Muscle of arm (tissue), 14 donors: ENCODE measurements at places on chromosomes 2 and 18.

DNA sequence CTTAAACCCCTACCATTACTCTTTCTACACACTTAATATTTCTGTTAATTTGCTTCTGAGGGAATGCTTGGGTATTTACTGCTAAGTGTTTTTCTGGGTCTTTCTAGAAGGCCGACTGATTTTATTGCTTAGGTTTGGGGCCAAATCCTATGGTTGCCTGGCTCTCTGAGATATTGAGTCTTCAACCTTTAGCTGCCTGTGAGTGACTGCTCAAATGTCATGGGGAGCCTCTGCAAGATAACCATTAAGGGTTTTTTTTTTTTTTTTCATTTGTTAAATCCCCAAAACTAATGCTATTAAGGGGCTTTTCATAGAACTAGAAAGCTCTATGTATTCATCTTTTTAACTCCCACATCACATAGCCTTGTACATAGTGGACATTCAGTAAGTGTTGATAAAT is 5.0 kb downstream of the OSBPL6 start:
- no peak for DNase-seq

- DNase-seq, result no peak
Observed at GRCh38 chr2:26469092-26469710, 8.7 kb downstream of the OTOF start.

- no peak for DNase-seq
Observed at GRCh38 chr2:55585451-55586080, 31.9 kb downstream of the PPP4R3B start.

DNA sequence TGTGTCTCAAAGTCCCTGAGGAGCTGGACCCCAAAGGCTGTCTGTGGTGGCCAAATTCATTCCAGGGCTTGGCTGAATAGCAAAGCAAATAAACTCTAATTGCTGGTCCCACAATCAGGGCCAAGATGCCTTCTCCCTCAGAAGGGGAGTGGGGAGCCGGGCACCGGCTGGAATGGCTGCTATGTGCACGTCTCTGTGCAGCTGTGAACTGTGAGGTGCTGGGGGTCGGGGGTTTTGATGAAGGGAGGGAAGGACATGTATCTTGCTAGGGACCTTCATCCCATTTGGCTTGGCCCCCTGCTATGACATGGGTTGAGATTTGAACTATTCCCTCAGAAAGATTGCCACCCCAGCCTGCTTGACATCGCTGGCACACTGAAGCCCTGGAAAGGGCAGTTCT is 60.4 kb downstream of the CIB4 start:
- DNase-seq, result no peak

DNA sequence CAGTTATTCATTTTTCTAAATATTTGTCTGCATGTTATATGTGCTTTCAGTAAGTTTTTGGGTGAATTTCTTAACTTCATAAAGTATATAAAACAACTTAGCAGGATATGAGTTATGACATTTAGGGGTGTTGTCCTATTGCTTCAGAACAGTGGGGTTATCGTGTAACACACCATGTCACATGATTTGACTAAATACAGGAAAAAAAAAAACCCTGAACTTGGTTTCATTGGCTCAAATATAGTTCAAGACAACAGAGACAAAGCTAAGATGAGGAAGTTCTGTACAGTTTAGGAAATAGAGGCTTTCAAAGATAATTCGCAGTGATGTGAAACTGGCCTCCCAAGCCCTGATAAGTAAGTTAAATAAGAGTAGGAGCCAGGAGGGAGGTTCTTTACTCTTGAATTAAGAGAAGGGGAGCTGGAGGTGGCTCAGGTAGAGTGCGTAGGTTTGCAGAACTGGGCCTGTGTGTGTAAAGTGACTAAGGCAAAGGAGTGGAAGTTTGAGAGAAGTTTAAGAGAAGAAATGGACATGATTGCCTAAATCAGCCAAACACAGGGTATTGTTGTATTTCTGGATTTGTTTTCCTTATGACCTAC is 53.9 kb downstream of the LIMS1 start:
- no peak for DNase-seq

GRCh38 chr18:12934454-12935071 is 13.2 kb upstream of the SEH1L start:
- DNase-seq, result peak; percentile 84

DNA sequence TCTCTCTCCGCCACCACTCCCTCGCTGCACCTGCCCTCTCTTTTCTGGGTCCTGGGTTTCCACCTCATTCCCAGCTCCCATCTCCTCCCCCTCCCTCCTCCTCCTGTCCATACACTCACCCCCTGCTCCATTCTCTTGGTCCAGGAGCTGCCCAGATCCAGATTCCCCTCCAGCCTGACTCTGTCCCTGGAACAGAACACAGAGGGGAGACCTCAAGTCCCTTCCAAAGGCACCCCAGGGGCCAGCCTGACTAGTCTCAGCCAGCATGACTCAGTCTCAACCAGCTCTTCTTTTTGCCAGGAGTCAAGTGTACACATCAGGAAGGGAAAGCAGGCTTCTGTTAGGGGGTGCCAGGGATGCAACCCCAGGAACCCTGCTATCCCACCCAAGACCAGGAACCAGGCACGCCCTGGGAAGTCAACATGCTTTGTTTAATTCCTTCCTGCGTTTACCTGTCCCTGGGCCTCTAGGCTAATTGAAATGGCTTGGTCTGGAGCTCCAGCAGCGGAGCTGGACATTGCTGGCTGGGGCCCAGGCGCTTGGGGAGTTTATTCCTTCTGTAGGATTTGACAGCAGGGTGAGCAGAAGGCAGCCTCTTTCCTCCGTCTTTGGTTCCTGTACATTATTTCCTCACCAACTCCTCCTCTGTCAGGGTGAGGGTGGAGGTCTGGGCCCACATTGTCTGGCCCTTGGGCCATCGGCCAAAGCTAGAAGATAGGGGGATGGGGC is 28.4 kb upstream of the SELENOI start:
- DNase-seq, result no peak

DNA sequence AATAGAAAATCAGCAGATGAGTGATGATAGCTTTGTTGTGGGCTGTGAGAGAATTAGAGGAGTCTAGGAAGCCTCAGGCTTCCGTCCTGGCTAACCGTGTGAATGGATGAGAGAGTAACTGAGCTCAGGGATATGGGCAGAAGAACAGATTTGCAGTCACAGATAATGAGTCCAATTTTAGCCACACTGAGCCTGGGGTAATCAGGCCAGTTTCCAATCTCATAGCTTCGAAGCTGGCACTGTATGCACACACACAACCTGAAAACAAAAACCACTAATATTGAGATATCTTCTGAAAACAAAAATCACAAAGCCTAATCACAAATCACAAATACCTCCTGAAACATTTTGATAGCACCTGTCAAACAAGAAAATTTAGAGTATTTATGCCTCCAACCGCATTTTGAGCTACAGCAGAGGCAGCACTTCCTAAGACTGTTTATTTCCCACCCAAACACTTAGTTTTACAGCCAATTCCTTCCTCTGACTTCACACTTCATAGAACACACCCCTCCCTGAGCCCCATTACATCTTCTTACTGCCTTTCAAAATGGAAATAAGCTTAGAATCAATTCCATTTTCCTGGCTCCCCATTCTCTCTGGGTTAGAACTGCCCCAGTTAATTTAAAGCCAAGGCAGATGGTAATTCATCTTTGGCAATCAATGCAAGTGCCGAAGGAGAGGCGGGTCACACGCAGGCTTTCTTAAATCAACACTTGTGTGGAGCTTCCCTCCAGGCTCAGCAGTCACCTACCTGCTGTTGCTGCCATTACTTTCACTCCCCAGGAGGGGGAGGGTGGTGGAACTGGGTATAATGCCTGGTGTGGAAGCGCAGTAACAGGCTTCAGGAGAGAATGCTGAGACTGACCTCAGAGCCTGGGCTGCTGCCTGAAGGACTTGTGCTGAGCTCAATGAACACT is 18.9 kb downstream of the TTR start:
- no peak for DNase-seq

- DNase-seq, result no peak
Observed at GRCh38 chr18:24785019-24785418, 324.6 kb downstream of the HRH4 start.

DNA sequence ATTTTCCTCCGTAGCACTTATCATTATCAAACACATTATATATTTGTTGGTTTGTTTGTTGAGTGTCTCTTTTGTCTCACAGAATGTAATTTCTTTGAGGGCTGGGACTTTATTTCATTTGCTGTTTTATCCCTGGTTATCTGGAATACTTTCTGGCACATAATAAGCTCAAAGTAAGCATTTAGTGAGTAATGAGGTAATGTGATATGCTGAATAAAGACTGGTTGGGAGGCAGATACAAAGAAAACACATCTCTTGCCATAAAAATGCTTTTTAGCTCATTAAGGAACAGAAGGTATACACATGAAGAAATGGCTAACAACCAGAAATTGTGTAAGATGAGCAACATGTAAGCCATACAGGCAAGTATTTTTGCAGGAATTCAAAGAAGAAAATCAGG is 1411.8 kb downstream of the LRP1B start:
- DNase-seq, result no peak

GRCh38 chr2:71824436-71824835 is 323.2 kb downstream of the CYP26B1 start:
- DNase-seq, result no peak

DNA sequence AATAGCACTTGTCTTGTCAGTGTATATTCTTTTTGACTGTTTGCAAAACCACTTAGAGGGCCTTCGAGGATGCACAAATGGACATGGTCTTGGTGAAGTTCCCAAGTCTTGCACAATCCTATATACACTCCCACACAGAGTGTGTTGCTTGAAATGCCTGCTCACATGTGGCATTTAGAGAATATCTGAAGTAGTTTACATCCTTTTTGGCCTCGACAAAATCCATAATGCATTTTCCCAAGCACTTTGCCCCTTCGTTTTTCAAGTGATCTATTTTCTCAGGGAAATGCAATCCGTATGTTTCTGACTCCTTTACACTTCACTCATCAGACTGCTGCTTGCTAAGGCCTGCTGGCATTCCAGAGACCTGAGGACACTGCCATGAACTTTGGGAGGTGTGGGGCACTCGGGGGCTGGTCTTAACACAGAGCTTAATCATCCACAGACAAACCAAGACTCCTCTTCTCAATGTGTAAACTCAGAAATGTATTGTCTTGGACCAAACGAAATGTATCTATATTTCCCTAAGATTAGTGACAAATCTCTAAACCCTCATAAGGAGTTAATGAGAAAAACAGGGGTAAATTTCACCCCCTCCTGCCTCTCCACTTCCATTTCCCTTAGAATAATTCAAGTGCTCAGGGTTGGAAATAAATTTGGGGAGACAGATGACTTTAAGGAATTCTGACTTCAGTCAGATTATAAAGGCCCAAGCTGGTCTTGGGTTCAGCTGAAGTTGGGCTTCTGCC is 219.3 kb upstream of the APCDD1 start:
- no peak for DNase-seq

GRCh38 chr2:35220461-35220860 is 1135.1 kb upstream of the CRIM1 start:
- no peak for DNase-seq

GRCh38 chr2:131035112-131035825 is 58.0 kb downstream of the FAM168B start:
- DNase-seq, result no peak

- no peak for DNase-seq
Observed at GRCh38 chr2:170847716-170848115, 31.0 kb downstream of the GAD1 start.

DNA sequence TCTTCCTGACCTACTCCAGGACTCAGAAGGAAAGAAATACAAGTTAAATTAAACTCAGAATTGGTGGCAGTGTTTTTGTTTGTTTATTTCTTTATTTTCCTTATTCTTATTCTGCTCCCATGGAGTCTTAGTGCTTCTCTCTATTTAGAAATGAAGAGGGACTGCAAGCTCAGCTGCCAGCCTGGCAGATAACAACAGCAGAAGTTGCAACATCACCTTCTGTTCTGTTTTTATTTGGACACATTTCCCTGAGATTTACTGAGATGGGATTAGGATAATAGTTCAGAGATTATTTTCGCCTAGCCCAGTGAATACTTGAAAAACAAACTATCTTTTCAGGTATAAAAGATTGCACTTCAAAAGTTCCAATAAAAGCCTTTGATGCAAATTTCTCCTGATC is 70.4 kb upstream of the DTNA start:
- no peak for DNase-seq

- DNase-seq, result no peak
Observed at GRCh38 chr2:203811491-203812221, 55.9 kb upstream of the CTLA4 start.

DNA sequence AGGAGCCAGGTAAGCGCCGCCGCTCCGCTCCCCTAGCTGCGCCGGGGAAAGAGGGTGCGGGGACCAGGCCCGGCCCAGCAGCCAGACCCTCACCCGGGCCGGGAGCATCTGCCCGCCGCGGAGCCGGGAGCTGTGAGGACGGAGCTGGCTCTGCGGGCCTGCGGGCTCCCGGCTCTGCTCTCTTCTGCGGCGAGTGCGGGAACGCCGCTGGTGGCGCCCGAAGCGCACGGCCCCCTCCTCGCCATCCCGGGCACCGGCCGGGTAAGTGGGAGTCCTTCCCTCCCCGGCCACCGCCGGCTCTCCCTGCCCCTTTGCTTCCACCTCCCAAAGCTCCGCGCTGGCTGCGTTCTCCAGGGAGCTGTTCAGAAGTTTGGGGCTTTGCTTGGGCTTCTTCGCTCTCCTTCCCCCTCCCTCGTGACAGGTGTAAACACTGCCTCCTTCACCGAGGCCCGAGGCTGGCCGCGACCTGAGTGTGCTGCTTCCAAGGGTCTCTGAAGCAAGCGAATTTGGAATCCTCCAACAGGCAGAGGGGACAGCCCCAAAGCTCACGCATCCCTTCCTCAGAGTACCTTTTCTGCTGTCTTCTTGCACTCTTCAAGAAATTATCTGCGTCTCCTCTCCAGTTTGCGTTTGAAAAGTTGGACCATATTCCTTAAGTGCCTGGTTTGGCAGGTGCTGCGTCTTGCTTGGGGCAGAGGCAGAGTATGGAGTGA is 632 bp downstream of the AFTPH start:
- DNase-seq, result peak; percentile 31

GRCh38 chr2:190679813-190680591 is 31.1 kb downstream of the NAB1 start:
- DNase-seq, result no peak

DNA sequence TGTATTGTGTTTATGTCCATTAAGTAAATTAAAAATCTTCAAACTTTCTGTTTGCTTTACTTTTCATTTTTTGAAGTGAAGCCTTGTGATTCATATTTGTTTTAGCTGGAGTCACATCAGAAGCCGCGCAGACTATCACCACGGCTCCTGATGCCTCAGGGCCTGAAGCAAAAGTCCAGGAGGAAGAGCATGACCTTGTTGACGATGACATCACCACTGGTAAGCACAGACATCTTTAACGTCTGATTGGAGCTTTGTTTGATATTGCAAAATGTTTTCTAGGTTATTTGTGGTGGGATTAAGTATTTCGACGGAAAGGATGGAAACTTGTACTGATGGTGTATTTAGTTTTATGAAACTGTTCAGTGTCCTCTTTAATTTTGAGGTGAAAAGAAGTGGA is 164.8 kb downstream of the WDR7 start:
- no peak for DNase-seq

GRCh38 chr2:58543442-58543841 is 302.3 kb upstream of the FANCL start:
- DNase-seq, result no peak

- DNase-seq, result no peak
Observed at GRCh38 chr18:35506024-35506712, 8.4 kb upstream of the INO80C start.
